Stimulated activated CD4-positive, alpha-beta T cell treated with anti-CD3 and anti-CD28 coated beads, Interleukin-1b, Interleukin-23, amount 100 ng/mL, for 48 hours (primary cell): ENCODE measurements at places on chromosomes 1 and 21.

- DNase-seq, result no peak
Measured at GRCh38 chr1:205629751-205630150, 2.1 kb downstream of the ELK4 start.

- no peak for DNase-seq
Measured at GRCh38 chr1:33473900-33474299, 1.5 kb downstream of the ZSCAN20 start.

- no peak for DNase-seq
Measured at GRCh38 chr1:212749821-212750535, 41.6 kb downstream of the NSL1 start.

GRCh38 chr1:22120469-22120790 is 22.5 kb downstream of the WNT4 start:
- DNase-seq, result no peak

GRCh38 chr1:184574588-184574987 is 180.1 kb downstream of the EDEM3 start:
- no peak for DNase-seq

DNA sequence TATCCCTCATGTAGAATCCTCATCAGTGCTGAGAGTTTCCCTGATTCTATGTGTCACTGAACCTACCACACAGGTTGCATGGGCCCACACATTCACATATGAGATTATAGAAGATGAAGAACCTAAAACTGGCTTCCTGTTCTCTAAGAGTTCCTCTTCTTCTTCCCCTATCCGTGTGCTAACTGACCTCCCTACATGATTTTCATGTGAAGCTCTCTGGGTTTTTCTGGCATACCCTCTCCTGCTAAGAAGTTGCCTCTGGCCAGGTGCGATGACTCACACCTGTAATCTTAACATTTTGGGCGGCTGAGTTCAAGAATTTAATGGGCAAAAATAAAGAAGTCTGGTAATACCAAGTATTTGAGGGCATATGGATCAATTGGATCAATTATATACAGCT is 5.5 kb upstream of the CD244 start:
- DNase-seq, result no peak

DNA sequence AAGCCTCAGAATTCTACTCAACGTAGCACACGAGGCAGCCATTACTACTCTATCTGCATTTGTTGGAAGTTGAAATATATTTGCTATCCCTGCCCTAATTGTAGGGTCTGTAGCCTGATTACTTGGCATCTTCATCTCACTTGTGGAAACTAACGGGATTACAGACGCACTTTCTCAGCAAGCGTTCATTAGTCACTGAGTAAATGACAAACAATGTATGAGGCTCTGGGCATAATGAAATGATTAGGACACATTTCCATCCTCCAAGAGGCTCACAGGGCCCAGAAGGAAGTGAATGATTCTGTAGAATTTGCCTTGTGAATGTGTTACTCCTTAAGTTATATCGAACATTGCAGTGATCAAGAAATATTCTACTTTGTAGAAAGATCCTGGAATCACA is 78.1 kb downstream of the KIF26B start:
- DNase-seq, result no peak

- DNase-seq, result peak; percentile 37
Measured at GRCh38 chr1:51843948-51844347, 34.6 kb downstream of the NRDC start.

- no peak for DNase-seq
Measured at GRCh38 chr1:235151033-235151432, 10.0 kb downstream of the RBM34 start.

DNA sequence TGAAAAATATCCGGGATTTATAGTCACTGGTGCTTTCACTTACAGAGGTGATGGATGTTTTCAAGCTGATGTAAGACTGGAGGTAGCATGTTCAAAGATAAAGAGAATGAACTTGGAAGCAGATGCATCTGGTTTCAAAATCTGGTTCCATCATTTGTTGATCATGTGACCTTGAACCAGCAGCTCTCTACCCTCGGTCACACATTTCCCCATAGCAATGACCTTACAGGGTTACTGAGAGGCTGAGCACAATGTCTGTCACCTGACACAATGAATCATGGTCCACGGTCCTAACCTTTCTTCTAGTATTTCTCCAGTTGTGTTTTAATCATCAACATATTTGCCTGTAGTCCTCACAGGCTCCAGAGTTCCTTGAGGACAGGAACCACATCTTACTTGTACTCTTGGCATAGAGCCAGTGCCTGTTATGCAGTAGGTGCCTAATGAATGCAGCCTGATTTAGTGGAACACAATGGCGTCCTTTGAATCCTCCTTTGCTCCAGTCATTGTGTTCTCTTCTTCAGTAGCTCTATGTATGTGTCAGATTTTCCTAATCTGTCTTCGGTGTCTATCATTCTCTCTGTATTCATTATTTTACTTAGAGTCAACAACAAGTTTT is 667.3 kb downstream of the PTPRU start:
- DNase-seq, result no peak

GRCh38 chr1:65266476-65266875 is 42.9 kb upstream of the DNAJC6 start:
- no peak for DNase-seq

DNA sequence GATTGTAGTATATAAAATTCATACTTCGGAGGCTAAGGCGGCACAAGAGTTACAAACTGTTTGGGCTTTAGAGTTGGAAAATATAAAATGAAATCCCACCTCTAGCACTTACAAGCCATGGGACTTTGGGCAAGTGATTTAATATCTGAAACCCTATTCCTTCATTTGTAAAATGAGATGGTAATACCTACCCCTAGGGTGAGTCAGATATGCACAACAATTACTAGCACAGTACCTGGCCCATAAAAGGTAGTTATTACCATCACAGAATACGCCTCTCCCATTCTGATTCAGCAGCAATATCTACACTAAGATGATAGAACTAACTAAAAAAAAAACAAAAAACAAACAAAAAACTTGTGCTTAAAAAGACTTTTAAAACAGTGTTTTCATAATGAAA is 3.5 kb downstream of the KLHL12 start:
- DNase-seq, result no peak

- no peak for DNase-seq
Measured at GRCh38 chr1:30511106-30511505, 212.3 kb downstream of the MATN1 start.

GRCh38 chr1:226082959-226083301 is 20.4 kb downstream of the H3-3A start:
- no peak for DNase-seq

GRCh38 chr1:43687301-43688108 is 19.8 kb upstream of the ST3GAL3 start:
- no peak for DNase-seq

- DNase-seq, result no peak
Measured at GRCh38 chr1:224589006-224589405, 27.1 kb upstream of the CNIH3 start.

DNA sequence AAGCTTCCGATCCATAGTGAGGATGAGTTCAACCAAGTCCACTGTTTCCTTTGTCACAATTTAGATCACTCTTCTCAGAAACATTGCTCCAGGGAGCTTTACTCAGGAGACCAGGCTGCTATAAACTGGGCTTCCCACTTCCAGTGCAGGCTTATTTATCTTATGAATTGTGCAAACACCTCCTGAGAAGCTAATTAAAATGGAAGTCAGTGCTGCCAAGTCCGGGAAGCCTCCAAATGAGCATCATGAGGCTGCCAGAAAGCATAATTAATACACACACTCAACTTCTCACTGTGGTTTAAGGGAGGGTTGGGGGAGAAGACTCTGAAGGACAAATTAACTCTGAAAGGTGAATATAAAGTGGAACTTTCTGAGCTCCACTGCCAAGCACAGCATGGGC is 145.0 kb upstream of the SGIP1 start:
- no peak for DNase-seq

DNA sequence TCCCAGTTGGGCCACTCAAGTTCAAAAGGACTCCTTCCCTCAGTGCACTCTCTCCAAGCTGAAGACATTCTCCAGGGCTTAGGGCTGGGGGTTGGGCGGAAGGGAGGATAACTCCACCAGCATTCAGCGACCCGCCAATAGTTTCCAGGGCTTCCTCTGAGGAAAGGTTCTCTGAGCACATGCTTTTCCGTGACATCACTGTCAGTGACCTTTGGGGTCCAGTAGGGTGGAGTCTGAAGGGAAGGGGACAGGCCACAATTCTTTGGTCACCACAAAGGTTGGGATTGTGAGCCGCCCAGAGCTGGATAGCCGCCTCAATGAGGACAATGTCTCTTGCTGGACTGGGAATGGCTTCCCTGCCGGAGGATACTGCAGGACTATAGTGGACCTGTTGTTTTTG is 22.8 kb upstream of the RXRG start:
- DNase-seq, result no peak

GRCh38 chr1:199352351-199352750 is 675.2 kb upstream of the NR5A2 start:
- DNase-seq, result no peak

DNA sequence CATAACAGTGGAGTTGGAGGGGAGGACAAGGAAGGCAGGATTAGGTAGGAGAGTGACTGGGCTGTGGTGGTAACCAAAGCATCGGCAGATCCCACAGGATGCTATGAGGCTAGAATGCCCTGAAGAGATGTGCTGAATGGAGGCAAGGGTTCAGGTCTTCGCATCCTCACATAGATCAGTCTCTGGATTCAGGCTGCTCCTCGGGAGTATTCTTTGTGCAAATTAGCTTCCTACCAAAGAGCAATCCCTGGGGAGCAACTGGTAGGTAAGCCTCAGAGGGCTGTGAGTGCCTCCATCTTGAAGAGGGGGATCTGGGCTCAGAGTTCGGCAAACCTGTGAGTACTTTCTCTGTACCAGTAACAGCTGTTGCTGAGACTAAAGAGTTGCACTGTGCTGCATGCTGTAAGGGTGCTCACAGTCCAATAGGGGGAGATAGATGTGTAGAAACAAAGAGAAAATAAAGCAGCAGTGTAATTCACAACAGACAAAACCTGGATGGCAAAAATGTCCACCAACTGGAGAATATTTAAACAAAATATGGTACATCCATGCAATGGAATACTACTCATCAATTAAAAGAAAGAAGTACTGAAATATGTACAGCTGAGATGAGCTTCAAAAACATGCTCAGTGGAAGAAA is 322.4 kb upstream of the DEPDC1 start:
- DNase-seq, result no peak

GRCh38 chr1:27864264-27864895 is 8.0 kb upstream of the THEMIS2 start:
- peak; percentile 39 for DNase-seq

DNA sequence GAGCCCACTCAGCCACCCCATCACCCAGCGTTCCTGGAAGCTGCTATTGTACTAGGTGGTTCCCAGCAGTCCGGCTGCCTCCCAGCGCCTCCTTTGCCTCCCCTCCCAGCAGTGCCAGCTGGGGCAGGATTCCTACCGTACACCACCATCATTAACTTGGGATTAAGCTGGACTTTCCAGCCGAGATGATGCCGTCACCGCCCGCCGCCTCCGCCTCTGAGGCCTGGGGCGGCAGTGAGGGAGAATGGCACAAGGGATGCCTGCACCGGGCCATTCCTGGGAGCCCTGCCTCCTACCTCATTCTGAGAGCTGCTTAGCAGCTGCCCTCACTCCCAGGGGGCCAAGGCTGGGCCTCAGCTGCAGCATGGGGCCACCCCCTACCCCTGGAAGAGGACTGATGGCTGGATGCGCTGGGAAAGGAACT is 13.2 kb downstream of the CNTN2 start:
- no peak for DNase-seq

GRCh38 chr1:58440696-58441095 is 105.8 kb downstream of the OMA1 start:
- DNase-seq, result no peak

DNA sequence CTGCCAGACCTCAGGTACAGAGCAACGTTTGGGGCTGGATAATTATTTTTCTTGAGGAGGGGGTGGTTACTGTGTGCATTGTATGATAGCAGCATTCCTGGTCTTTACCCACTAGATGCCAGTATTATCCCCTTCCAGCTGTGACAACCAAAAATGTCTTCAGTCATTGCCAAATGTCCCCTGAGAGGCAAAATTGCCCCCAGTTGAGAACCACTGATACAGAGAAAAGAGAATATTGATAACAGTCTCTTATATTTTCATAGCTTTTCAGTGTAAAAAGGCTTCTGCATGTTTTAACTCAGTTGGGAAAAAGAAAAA is 51.8 kb upstream of the SYT14 start:
- DNase-seq, result no peak

GRCh38 chr1:72326494-72326893 is 44.2 kb upstream of the NEGR1 start:
- no peak for DNase-seq

DNA sequence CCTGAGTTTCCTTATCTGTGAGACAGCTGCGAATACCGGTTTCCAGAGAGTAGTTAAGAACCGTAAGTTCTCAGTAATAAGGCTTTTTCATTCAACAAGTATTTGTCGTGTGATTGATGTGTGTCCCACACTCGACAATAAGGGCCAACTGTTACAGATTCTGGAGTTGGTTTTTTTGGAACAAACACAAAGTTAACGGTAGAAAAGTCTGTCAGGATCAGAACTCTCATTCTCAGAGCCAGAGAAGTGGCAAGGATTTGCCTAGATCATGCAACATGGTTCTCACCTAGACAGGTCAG is 837 bp downstream of the NUDC start:
- DNase-seq, result no peak

DNA sequence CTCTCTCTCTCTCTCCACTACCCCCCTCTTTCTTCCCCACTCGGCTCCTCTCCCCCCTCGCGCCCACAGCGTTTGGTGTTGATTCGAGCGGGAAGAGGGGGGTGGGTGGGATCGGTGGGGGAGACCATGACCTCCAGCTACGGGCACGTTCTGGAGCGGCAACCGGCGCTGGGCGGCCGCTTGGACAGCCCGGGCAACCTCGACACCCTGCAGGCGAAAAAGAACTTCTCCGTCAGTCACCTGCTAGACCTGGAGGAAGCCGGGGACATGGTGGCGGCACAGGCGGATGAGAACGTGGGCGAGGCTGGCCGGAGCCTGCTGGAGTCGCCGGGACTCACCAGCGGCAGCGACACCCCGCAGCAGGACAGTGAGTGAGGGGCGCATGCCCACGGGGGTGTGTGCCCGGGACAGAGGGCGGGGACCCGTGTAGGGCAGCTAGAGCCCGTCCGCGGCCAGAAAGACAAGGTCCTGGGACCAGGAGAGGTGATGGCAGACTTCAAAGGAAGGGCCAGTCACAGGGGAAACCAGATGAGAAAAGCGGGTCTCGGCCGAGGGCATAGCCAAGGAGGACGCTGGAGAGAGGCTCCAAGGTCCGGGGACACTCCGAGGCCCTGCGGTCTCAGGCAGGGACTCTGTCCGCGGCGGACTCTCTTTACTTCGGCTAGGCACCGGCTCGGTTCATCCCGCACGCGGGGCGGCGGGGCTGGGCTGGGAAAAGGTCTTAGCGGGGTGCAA is at the start of gene PRRX1:
TSS of gene PRRX1 (plus strand) at position 39 of the 735 bp plus-strand sequence. CDS start at position 127, 88 bp downstream.
- no peak for DNase-seq

GRCh38 chr1:174726167-174726879 is 273.4 kb upstream of the CACYBP start:
- no peak for DNase-seq

- DNase-seq, result no peak
Measured at GRCh38 chr1:84991097-84991920, 5.6 kb downstream of the MCOLN2 start.

DNA sequence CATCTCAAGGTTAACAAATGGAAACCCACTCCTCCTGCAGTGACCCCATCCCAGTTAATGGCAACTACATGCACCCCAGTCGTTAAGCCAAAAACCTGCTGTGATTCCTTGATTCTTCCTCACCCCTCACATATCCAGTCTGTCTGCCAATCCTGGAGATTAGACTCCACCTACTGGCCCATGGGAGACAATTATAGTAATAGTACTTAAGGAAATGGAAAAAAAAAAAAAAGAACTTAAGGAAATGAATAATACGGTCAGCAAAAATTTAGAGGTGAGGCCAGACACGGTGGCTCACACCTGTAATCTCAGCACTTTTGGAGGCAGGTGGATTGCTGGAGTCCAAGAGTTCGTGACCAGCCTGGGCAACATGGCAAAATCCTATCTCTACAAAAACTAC is 7.0 kb downstream of the NOL9 start:
- no peak for DNase-seq
